Stimulated activated CD4-positive, alpha-beta T cell treated with anti-CD3 and anti-CD28 coated beads, Interleukin-12 subunit alpha, Interleukin-12 subunit beta, amount 100 ng/mL, for 4 hours (primary cell): ENCODE measurements at places on chromosomes 5 and 9.

DNA sequence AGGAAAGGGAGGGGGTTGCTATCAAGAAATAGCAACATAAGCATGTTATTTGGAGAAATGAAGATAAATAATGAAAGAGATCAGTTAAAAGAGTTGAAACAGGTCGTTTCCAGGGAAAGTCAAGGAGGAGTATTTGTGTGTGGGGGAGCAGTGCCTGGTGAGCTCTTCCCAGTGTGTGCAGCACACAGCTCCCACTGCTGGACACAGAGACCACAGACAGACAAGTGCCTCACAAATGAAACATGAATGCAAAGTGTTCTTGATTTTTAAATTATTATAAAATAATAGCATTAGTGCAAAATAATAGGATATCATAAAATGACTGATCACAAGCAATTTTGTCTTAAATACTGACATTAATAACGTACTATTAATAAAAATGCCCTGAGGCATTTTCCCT, 40.8 kb downstream of the LIFR start:
- no peak for DNase-seq

- DNase-seq: no peak
Measured at GRCh38 chr5:127565586-127566270, 48.3 kb downstream of the PRRC1 start.

GRCh38 chr5:157456301-157456700, 3.7 kb upstream of the NIPAL4 start:
- no peak for DNase-seq

DNA sequence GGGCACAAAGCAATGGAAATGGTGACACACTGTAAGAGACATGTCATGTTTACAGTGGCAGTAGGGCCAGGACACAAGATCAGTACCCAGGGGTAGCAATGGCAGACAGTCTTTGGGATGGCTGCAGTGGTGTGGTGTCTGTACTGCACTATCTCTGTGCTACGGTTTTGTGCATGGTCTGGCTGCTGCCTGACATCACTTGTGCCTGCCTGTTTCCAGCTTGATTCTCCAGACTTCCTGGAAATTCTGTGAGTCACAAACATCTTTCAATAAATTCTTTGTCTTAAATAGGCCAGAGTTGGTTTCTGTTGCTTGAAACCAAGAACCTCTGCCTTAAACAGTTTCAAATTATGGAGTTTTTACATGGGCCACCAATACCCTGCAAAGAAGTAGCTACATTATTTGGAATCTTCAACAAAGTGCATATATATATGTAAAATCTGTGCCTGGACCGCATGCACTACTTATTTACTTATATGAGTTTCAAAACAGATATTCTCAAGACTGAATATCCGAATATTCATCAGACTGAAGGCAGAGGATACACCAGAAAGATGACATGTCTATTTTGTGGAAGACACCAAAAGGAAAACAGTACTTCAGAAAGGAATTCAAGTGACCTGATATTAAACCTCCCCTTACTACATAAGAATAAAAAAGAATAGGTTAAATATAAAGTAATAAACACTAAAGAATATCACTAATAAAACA, 188.1 kb downstream of the RFX3 start:
- no peak for DNase-seq

DNA sequence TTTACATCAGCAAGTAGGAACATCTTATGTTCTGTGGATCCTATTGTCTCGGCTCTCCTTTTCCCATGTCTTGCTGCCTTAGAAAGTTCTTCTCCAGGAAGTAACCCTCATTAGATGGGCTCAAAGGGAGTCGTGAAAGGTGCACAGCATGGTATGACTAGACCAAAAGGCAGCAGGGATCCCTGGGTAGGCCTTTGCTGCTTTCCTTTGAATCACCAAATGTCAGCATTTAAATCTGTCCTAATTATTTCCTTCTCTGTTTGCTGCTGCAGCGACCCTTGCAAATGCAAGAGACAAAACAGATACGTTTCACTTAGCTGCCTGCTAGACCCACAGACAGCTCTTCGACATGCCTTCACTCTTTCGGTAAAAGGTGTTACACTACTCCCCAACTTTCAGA, 218.4 kb downstream of the ACTL7B start:
- no peak for DNase-seq

DNA sequence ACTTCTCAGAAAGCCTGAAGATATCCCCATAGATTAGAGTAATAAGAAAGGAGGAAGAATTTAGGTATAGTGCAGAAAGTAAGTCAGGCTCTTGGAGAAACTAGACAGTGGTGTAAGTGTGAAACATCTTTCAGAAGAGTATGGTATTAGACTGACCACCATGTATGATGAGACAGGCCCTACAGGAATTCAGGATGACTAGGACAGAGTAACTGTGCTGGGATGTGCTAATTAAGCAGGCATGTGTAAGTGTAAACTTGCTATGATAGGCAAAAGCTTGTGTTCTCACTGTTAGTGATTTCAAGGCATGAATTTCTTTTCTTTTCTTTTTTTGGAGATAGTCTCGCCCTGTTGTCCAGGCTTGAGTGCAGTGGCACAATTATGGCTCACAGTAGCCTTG, 70.8 kb downstream of the RAB24 start:
- DNase-seq: no peak

GRCh38 chr9:94746541-94747370, 20.3 kb downstream of the AOPEP start:
- DNase-seq: no peak

- peak; percentile 45 for DNase-seq
Measured at GRCh38 chr9:84261070-84261746, 79.3 kb downstream of the SLC28A3 start.

- DNase-seq: peak; percentile 61
Measured at GRCh38 chr5:321230-321725, at the start of gene AHRR. AHRR (plus strand) TSS chr5:321714; CDS start chr5:343903, 22,189 bp downstream.

- DNase-seq: no peak
Measured at GRCh38 chr9:93910598-93910997, 44.6 kb downstream of the BARX1 start.

DNA sequence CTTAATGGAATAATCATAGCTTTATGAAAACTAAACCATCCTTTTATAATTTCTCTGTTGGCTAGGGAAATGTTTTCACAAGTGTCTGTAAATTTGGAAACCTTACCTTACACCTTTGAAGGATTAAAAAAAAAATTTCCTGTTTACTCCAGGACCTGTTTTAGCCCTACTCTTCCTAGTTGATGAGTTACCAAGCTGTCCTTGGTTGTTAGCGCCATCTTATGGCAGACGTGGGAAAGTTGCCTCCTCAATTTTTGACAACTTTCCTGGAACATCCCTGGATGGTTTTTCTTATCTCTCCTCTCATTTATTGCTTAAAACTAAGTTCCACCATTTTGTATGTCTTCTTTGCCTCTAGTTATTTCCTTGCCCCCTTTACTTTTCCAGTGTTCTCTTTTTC, 25.7 kb downstream of the ZSWIM6 start:
- no peak for DNase-seq

DNA sequence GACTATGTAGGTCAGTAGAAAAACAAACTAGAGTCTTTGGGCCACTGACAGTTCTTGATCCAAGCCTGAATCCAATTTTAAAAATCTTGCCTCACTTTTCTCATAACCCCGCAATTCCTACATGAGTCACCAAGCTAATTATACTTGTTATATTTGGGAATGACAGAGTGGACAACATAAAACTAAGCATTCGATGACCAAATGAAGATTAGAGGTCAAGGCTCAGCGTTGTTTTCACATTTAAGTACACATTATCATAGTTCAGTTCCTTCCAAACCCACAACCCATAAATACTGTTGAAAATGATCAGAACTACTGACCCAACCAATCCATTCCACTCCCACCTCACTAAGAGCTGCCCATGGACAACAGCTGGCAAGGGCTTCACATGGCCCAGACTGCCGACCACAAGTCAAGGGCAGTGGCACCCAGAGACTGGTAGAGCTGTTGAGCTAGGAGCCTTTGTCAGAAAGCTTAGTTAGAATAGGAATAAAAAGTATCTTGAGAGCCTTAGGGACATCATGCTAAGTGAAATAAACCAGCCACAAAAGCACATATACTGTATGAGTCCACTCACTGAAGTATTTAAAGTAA, 64.2 kb downstream of the MYO10 start:
- no peak for DNase-seq

DNA sequence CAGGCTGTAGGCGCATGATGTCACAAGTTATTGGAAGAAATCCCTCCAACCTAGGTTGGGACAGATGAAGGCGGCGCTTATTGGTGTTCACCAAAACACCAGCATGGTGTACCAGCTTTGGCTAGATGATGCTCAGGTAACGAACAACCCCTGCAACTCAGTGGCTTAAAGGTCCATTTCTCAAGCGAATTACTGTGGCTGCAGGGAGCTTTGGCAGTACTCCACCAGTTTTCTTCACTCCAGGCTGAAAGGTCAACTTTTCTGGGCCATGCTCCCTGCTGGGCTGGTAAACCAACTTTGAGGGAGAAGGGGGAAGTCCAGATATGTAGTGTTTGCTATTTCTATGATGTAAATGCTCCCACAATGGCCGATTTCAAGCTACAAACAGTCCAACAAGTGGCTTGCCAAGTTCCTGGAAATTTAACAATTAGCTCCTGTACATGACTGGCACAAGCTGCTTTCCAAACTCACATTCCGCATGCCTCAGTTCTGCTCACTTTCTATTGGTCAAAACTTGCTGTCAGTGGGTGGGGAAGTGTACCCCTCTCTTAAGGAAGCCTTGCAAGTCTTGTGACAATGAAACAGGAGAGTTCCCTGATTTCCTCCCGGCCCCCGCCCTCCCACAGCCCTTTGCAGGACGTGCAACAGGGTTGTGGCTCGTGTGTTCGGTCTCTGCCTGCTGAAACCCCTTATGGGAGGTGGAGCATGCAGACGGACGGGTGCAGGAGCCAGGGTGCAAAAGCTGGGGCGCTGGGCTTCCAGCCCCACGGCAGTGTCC, 588 bp upstream of the ZBED3 start:
- DNase-seq: no peak

GRCh38 chr9:80878556-80878955, 810.8 kb downstream of the TLE1 start:
- DNase-seq: no peak

- DNase-seq: no peak
Measured at GRCh38 chr5:74367241-74367733, 273.2 kb downstream of the ENC1 start.
